Activated CD4-positive, alpha-beta T cell treated with anti-CD3 and anti-CD28 coated beads for 48 hours (primary cell): ENCODE measurements at places on chromosomes 6 and 20.

GRCh38 chr6:24780206-24780605 is 5.5 kb downstream of the GMNN start:
- no peak for DNase-seq

GRCh38 chr20:63626424-63627128 is at the start of gene GMEB2:
Gene GMEB2, minus strand, starts transcription at chr20:63627101. Its CDS starts 7,704 bp downstream, at chr20:63619397.
- DNase-seq, result peak; percentile 78

GRCh38 chr6:36908747-36909146 is 23.0 kb downstream of the C6orf89 start:
- DNase-seq, result no peak

- DNase-seq, result no peak
These were observed 18.0 kb upstream of the BCAS1 start for GRCh38 chr20:54088430-54088829.

GRCh38 chr20:33859157-33859695 is 48.1 kb downstream of the CHMP4B start:
- peak; percentile 31 for DNase-seq

- peak; percentile 53 for DNase-seq
These were observed 94.3 kb downstream of the JPH2 start for GRCh38 chr20:44092551-44093248.

- DNase-seq, result no peak
These were observed 12.7 kb upstream of the NHLRC1 start for GRCh38 chr6:18135171-18135570.

DNA sequence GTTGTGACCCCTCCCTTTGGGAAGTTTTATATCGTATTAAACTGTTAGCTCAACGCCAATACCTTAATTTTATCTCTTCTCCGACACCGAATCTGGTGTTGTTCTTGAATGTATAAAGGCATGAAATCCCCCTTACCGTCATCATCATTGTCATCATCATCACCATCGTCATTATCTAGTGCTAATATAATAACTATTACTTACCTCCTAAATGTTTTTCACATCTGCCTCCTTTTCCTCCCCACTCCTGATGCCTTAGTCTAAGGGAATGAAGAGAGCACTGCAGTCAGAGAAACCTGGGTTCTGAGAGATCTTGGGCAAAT is 677 bp upstream of the ZBTB24 start:
- no peak for DNase-seq

DNA sequence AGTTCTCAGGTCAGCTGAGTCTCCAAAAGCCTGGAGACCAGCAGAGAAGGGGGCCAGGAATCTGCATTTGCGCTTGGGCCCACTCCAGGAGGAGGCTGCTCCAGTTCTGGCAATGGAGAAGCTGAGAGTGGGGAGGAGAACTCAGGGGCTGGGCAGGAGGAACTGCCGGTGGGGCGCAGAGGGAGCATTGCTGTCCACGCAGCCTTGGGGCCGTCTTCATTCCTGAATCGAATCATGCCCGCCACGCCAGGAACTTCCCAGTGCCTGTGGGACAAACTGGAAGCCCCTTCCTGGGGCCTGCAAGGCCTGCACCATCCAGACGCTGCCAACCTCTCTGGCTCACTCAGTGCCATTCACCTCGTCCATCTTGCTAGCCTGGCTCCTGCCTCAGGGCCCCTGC is 16.9 kb downstream of the RAB44 start:
- DNase-seq, result no peak

DNA sequence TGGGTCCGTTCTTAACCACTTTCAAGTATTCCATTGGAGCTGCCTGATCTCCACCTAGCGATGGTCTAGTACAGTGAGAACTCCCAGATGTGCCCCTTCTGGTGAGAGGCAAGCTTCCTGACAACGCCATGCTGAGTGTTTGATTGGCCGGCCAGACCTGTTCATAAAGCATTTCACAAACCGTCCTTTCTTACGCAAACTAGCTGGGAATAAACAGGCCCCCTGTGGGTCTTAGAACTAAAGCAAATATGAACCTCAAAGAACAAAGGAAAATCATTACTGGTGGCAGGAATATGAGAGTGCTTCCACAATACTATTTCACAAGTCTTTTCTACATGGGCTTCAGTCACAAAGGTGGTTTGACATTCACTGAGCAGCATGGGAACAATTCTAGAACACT is 15.6 kb upstream of the GCNT2 start:
- no peak for DNase-seq

GRCh38 chr6:119158057-119158848 is 79.8 kb upstream of the FAM184A start:
- DNase-seq, result no peak

- DNase-seq, result no peak
These were observed 22.3 kb upstream of the RPP40 start for GRCh38 chr6:5025911-5026819.

- no peak for DNase-seq
These were observed 94.8 kb downstream of the CDYL start for GRCh38 chr6:4870821-4871494.

DNA sequence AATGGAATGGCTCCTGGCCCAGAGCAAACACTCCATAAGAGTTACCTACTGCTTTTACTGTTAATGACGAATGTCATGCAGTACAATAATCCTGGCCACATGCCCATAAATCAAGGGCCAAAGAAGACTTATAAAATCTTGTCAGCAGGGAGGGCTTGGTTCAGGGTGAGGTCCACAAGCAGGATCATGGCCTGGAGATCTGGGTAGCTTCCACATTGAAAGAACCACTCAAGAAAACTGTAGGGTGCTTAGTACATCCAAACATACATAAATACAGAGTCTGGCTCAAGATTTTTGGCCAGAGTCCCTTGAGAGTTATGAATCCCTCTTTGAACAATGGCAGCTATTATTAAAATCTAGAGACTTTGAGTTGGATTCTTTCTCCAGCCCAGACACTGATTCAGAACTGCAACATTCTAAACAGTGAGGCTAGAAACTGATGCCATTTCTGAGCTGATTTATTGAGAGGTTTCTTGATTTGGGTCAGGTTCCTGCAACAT is 188.7 kb downstream of the CDC5L start:
- DNase-seq, result no peak

DNA sequence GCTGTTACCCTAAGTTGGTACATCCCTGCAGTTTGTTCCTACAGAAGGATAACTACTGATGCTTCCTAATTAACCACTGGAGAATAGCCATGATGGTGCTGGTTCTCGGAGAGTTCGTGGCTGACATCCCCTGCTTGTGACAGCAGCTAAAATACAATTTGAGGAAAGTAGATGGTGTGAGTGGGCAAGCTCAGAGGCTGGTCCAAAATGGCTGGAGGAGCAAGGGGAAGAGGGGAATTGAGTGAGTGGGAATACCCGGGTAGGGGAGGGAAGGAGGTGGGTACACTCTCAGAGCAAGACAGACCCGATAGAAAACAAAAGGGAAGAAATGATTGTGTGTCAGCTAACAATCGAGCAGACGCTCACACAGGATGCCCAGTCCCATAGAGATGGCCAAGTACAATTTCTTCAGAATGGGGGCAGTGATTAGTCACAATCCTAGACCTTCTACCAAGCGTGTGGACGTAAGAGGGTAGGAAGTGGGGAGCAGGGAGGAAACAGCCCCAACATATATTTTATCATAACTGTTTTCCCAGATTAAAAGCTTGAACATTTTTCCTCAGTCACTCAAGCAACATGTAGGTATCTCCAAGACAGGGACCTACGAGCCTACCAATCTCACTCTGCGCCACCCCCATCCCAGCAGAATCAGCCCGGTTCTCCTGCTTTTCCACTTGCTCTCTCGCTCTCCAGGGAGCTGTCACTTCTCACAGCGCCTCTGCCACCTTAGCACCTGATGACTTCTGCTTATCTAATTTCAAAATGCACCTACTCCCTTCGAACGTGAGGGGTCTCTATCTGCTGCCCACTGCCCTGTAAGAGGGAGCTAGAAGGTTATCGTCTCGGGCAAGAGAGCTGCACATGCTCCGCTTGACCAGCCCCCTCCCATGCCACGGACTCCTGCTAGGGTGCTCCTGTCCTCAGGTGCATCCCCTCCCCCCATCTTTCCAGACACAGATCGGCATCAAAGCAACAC is 26.2 kb downstream of the RIPOR2 start:
- DNase-seq, result no peak
